ENCODE measurements at places on chromosomes 5 and 9. TPM values are rescaled to one million over a fixed set of nuclear protein-coding genes. Genes with fewer than 3 reads are reported as not detected.

Gene IFNK
- not detected for total RNA-seq

Gene GLRA1
- 0.21 TPM for total RNA-seq

Gene FOXD4L3
- not detected for total RNA-seq

Gene SH3GL2
- 1.1 TPM for total RNA-seq

Gene SLC6A19
- not detected for total RNA-seq

Gene NR2F1
- total RNA-seq, result 411 TPM

Gene GABRP
- total RNA-seq, result not detected

Gene ARHGEF39
- total RNA-seq, result 27.2 TPM

Gene ABHD17B
- 42.1 TPM for total RNA-seq

Gene DIPK1B
- 49.2 TPM for total RNA-seq

Gene BARHL1
- not detected for total RNA-seq

Gene PMPCA
- 82.1 TPM for total RNA-seq

DNA sequence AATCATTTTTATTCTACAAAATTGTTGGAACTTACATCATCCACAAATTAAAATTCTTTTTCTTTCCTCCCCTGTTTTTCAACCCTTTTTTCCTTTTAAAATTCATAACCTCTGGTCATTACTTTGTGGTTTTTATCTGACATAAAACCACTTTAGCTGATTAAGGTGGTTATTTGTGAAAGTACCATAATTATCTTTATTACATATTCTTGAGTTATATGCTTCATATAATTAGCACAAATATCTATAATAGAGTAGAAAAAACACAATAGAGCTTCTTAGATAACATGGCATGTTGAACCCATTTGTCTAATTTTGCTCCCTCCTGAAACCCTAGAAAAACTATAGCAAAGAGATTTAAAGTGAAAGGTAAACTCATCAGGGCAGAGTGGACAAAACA, 22.9 kb upstream of the PPIC start:
- H3K27ac ChIP-seq, result no peak overlapping the region
- H3K4me1 ChIP-seq, result no peaks in the 10 kb centered on the region
- H3K4me3 ChIP-seq, result no peak overlapping the region

DNA sequence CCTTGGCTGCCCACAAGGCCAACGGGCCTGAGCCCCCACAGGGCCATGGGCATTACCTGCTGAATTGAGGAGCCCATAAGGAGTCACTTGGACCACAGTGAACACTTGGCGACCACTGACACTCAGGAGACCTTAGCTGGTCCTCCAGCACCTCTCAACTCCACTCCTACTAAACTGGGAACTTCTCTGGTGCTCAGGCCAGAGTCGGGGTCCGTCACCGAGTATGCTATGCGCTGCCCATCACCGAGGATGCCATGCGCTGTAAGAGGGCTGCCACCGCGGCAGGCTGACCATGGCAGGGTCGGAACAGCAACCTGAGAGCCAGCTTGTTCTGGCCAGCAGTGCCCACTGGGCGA, 600 bp upstream of the SQSTM1 start:
- H3K4me1 ChIP-seq, result peaks cover 43% of the 10 kb centered on the region

GRCh38 chr9:20783057-20784038, 99.3 kb downstream of the FOCAD start:
- no peaks in the 10 kb centered on the region for H3K4me1 ChIP-seq
- no peak for DNase-seq
- no peaks in the 10 kb centered on the region for H3K27me3 ChIP-seq
- no peak overlapping the region for H3K4me3 ChIP-seq
- H3K36me3 ChIP-seq, result peaks cover 10% of the 10 kb centered on the region
- H3K27ac ChIP-seq, result no peak overlapping the region

DNA sequence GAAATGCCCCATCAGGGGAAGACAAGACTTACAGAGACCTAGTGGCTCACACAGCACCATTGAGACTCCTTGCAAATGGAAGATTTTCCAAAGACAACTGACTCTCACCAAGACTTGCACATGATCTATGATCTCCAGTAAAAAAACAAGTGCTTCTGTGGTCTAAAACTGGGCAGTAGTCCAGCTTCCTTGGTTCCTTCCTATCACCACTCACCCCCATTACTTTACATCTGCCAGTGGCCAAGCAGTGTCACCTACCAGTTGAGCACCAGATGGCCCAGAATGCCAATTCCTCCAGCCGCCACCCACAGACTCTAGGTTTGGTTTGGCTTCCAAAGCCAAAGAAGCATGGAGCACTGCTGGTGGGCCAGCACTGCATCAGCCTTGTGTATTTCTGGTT, 47.7 kb downstream of the SH3TC2 start:
- no peaks in the 10 kb centered on the region for H3K27me3 ChIP-seq
- no peak for DNase-seq
- no peak overlapping the region for H3K27ac ChIP-seq
- no peaks in the 10 kb centered on the region for H3K36me3 ChIP-seq
- no peak overlapping the region for H3K4me3 ChIP-seq

DNA sequence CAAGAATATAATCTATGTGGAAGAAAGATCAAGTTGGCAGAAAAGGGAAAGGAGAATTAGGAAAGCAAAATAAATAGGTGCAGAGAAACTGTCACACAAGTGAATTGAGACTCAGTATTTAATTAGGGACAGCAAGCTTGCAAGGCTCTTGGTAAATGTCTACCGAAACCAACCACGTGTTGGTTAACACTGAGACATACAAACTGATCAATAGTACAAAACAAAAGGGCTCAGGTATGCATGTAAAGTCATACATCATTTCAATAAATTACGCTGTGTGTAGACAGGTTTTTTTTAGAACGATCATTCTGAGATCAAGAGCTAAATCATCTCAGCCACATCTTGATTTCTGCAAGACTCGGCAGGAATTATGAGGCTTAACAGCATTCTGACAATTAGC, 225.4 kb downstream of the EBF1 start:
- no peak for DNase-seq
- no peak overlapping the region for H3K27ac ChIP-seq
- no peaks in the 10 kb centered on the region for H3K36me3 ChIP-seq
- H3K4me1 ChIP-seq, result peaks cover 26% of the 10 kb centered on the region
- no peaks in the 10 kb centered on the region for H3K27me3 ChIP-seq

GRCh38 chr5:82338771-82339373, 60.7 kb upstream of the RPS23 start:
- no peaks in the 10 kb centered on the region for H3K36me3 ChIP-seq
- peak overlapping the region; percentile 21 for H3K27ac ChIP-seq
- H3K27me3 ChIP-seq, result no peaks in the 10 kb centered on the region
- peaks cover 13% of the 10 kb centered on the region for H3K4me1 ChIP-seq
- no peak for DNase-seq

DNA sequence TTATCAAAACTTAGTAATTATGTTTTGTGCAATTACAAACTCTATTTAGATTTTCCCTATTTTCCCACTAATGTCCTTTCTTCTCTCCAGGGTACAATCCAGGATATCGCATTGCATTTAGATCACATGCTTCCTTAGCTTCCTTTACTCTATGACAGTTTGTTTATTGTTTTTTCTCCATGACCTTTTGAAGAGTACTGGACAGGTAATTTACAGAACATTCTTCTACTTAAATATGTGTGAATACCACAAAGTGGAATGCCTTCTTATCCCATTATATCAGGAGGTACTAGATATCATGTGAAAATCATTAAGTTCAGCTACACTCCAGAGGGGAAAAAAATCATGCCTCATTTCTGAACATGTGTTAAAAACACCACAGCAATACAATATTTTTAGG, 776.6 kb upstream of the CDH9 start:
- H3K27me3 ChIP-seq, result no peaks in the 10 kb centered on the region
- DNase-seq, result no peak
- H3K4me1 ChIP-seq, result no peaks in the 10 kb centered on the region
- no peak overlapping the region for H3K27ac ChIP-seq
- H3K4me3 ChIP-seq, result no peak overlapping the region

DNA sequence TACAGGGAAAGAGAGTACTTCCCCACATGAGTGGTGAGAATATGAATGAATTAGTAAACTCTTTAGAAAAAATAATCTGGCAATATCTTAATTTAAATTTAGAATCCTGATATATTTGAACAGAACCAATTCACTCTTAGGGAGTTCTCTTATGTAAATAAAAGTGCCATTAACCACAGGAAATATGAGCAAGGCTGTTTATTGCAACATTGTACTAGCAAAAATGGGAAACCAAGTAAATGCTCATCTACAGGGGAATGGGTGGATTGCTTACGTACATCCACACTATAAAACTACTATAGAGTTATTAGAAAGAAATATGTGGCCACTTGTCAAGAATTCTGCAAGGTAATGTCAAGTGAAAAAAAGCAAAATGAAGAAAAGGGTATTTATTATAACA, 274.5 kb downstream of the TLE1 start:
- H3K4me3 ChIP-seq, result no peak overlapping the region
- no peaks in the 10 kb centered on the region for H3K27me3 ChIP-seq
- H3K36me3 ChIP-seq, result peaks cover 9% of the 10 kb centered on the region
- H3K4me1 ChIP-seq, result peaks cover 4% of the 10 kb centered on the region
- no peak for DNase-seq

DNA sequence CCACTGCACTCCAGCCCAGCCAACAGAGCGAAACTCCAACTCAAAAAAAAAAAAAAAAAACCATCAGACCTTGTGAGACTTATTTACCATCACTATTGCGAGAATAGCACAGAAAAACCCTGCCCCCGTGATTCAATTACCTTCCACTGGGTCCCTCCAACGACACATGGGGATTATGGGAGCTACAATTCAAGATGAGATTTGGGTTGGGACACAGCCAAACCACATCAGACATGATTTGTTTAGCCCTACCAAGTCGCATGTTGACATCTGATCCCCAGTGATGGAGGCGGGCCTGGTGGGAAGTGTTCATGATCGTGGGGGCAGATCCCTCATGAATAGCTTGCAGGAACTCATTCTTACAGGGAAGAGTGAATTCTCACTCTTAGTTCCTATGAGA, 26.6 kb downstream of the MYO10 start:
- no peaks in the 10 kb centered on the region for H3K27me3 ChIP-seq
- peaks cover 4% of the 10 kb centered on the region for H3K36me3 ChIP-seq
- no peak overlapping the region for H3K4me3 ChIP-seq
- peaks cover 40% of the 10 kb centered on the region for H3K4me1 ChIP-seq
- H3K27ac ChIP-seq, result no peak overlapping the region

DNA sequence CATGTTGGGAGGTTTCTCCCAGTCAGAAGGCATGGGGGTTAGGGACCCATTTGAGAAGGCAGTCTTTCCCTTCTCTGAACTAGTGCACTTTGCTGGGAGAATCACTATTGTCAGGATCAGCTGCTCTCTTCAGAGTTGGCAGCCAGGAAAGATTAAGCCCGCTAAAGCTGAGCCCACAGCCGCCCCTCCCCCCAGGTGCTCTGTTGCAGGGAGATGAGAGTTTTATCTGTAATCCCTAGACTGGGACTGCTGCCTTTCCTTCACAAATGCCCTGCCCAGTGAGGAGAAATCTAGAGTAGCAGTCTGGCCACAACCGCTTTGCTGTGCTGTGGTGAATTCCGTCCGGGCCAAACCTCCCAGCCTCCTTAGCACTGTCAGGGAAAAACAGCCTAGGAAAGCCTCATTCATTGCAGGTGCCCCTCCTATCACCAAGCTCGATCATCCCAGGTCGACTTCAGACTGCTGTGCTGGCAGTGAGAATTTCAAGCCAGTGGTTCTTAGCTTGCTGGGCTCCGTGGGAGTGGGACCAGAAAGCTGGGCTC, 69.8 kb downstream of the CNTLN start:
- DNase-seq, result no peak
- H3K27me3 ChIP-seq, result no peaks in the 10 kb centered on the region
- peaks cover 69% of the 10 kb centered on the region for H3K36me3 ChIP-seq
- no peak overlapping the region for H3K27ac ChIP-seq
- H3K4me3 ChIP-seq, result no peak overlapping the region
- H3K4me1 ChIP-seq, result peaks cover 15% of the 10 kb centered on the region

DNA sequence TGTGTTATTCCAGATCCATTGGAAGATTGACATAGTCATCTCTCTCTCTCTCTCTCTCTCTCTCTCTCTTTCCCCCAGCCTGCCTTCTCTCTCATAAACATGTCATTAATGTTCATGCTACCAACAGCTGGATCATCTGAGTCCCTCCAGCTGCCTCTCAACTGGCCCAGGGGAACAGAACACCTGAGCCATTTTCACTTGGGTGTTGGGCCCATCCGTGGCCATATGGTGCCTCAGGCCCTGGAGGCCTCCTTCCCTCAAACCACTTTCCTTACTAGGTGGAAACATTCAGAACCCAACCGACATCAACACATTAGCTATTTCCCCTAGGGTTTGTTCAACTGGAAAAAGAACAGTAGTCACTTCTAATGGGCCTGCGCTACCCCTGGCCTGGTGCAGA, 196.2 kb downstream of the FRMD3 start:
- no peak overlapping the region for H3K4me3 ChIP-seq
- DNase-seq, result no peak
- H3K27me3 ChIP-seq, result no peaks in the 10 kb centered on the region

GRCh38 chr9:128123451-128124080, 4.0 kb downstream of the PTGES2 start:
- no peaks in the 10 kb centered on the region for H3K27me3 ChIP-seq
- H3K4me3 ChIP-seq, result no peak overlapping the region
- no peak for DNase-seq
- H3K27ac ChIP-seq, result no peak overlapping the region

- H3K36me3 ChIP-seq, result no peaks in the 10 kb centered on the region
- DNase-seq, result no peak
- H3K27me3 ChIP-seq, result no peaks in the 10 kb centered on the region
- H3K4me3 ChIP-seq, result no peak overlapping the region
- no peak overlapping the region for H3K27ac ChIP-seq
Measured at GRCh38 chr5:66658516-66658915, 62.3 kb downstream of the MAST4 start.

- H3K36me3 ChIP-seq, result peaks cover 4% of the 10 kb centered on the region
- peaks cover 35% of the 10 kb centered on the region for H3K4me1 ChIP-seq
- no peak for DNase-seq
- peak overlapping the region; percentile 98 for H3K27ac ChIP-seq
- H3K27me3 ChIP-seq, result no peaks in the 10 kb centered on the region
Measured at GRCh38 chr5:57172466-57173318, 1.2 kb upstream of the GPBP1 start.

DNA sequence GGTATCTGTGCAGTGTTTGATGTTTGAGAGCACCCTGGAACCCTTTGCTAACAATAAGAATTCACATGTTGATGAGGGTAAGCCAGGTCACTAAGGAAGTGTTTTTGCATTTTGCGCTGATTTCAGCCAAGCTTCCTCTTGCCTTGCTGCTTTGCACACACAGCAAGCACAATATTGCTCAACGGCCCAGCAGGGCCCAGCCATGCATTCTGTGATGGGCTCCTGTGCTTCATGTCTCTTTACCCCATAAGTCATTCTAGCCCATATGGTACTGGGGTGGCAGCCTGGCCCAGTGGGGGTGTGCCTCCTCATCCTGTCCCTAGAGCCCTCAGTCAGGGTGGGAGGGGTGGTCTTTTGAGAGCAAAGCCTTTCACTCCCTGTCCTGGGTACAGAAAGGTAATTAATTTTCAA, 481.3 kb downstream of the GADD45G start:
- no peaks in the 10 kb centered on the region for H3K36me3 ChIP-seq
- H3K4me1 ChIP-seq, result peaks cover 7% of the 10 kb centered on the region
- DNase-seq, result no peak

All from neural crest cell (in vitro differentiated cells).